A172 (cell line): ENCODE measurements at places on chromosomes 3 and 15. TPM values are rescaled to one million over a fixed set of nuclear protein-coding genes. Genes with fewer than 3 reads are reported as not detected.

Gene CHRNA3
- total RNA-seq, result 0.02 and 0.14 TPM in 2 replicates

Gene RPP25
- 1.1 and 1.5 TPM in 2 replicates for total RNA-seq

Gene ASB14
- not detected in 2 replicates for total RNA-seq

Gene NRG4
- 0.65 TPM in 1 of 2 replicates, not detected in the other for total RNA-seq

Gene CSTA
- 0.24 TPM in 1 of 2 replicates, not detected in the other for total RNA-seq

Gene TMEM108
- not detected in 2 replicates for total RNA-seq

Gene CACNA1D
- 0.05 TPM in 1 of 2 replicates, not detected in the other for total RNA-seq

Gene FETUB
- total RNA-seq, result 0.45 TPM in 1 of 2 replicates, not detected in the other

Gene ZIC1
- 18.7 and 18.9 TPM in 2 replicates for total RNA-seq

Gene SERPINI1
- total RNA-seq, result 1.9 and 3.3 TPM in 2 replicates

Gene PARP16
- total RNA-seq, result 5.6 and 10.0 TPM in 2 replicates

Gene OR5H15
- total RNA-seq, result not detected in 2 replicates

Gene UMPS
- total RNA-seq, result 55.5 and 84.5 TPM in 2 replicates

Gene EFCAB12
- 0.05 and 0.10 TPM in 2 replicates for total RNA-seq
